ENCODE measurements at places on chromosomes 6 and 20. TPM values are rescaled to one million over a fixed set of nuclear protein-coding genes. Genes with fewer than 3 reads are reported as not detected.

GRCh38 chr6:26251354-26252076, 113.5 kb upstream of the BTN3A2 start:
- peak; percentile 89 for DNase-seq

- no peak for DNase-seq
Measured at GRCh38 chr6:169575365-169575764, 126.5 kb downstream of the WDR27 start.

The AVP gene
- total RNA-seq: not detected

The ADGRG6 gene
- 0.13 TPM for total RNA-seq

- DNase-seq: peak; percentile 70
Measured at GRCh38 chr6:32439602-32440214, at the start of gene HLA-DRA. Gene HLA-DRA (plus strand): TSS chr6:32439887. CDS start chr6:32439951, 64 bp downstream.

DNA sequence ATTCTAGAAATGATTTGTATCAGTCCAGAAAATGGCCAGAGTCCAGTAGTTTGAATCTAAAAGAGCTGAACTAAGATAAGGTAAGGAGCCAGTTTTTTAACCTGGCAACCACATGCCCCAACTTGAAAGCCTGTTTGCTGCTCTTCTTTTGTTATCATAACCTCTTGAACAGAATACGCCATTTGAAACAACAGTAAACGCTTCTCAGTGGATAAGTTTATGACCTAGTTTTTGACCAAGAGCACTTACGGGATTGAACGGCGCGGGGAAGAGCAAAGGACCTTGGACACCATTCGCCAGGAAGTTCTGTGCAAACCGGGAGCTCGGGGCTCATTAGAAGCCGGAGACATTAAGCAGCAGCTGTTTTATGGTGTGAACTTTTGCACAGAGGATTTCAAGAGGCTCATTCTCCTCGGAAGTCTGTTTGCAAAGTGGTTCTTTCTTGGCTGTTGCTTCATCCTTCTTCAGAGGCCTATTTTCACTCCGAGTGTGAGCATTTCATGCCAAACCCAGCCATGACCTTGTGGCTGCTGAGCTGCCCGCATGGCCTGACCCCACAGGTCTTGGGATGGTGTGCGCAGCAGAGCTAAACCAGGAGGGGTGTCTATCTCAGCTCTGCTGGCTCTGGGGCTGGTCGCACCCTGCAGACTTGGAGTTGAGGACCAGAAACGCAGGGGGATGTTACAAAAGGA, 215.1 kb downstream of the SOX4 start:
- DNase-seq: no peak

- no peak for DNase-seq
Measured at GRCh38 chr20:12243327-12243726, 325.6 kb downstream of the BTBD3 start.

The SRF gene
- 37.0 TPM for total RNA-seq

- no peak for DNase-seq
Measured at GRCh38 chr6:935582-935981, 242.6 kb upstream of the EXOC2 start.

DNA sequence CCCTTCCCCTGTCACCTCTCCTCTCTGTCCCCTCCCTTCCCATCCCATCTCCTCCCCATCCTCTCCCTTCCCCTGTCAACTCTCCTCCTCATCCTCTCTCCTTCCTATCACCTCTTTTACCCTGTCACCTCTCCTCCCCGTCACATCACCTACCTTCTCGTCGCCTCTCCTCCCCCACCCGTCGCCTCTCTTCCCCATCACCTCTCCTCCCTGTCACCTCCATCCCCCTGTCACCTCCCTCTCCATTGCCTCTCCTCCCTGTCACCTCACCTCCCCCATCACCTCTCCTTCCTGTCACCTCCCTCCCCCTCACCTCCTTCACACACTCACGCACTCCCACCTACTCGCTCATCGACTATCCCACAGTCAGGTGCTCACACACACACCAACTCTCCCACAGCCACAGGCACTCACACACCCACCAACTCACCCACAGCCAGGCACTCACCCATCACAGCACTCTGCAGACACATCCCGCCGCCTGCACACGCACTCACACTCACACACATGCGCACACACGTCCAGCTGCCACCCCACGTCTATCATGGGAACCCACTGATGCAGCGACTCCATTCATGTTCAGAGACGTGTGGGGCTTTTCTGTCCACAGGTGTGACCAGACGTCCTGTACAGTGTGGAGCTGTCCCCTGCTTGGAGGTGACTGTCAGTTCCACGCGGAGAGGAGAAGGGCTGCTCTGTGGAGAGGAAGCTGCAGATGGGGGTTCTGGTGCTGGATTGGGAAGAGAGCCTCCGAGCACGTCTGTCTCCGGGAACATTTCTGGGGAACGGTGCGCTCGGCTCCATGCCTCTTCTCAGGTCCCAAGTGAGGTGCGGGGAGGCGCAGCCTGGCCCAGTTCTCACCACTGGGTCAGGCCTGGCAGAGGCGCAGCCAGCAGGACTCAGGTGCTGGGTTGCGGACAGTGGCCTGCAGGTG, 184.3 kb downstream of the TTLL2 start:
- DNase-seq: no peak

The GGT7 gene
- 18.3 TPM for total RNA-seq

- no peak for DNase-seq
Measured at GRCh38 chr20:52434041-52434425, 242.5 kb upstream of the ZFP64 start.

DNA sequence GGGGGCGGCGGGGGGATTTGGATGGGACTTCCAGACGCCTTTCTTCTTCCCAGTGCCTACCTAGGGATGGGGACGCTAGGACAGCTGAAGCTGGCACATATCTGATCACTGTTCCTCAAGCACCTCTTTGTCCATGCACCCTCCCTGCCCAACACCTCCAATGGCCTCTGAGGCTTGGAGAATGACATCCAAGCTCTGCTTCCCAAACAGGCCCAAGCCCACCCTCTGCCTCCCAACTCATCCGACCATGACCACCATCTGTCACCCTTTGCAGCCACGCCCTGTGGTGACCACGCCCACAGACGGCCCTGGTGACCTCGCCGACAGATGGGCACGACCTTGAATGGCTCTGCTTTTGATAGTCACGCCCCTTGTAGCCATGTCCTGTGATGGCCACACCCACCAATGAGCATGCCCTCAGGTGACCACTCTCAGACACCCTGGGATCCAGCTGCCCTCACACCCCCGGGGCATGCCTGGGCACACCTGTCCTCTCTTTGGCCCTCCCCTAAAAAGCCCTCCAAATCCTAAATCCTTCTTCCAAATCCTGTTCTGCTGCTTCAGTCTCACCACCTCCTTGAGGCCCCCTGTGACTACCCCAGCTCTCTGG, 51.0 kb downstream of the SSR1 start:
- DNase-seq: peak; percentile 57

- peak; percentile 54 for DNase-seq
Measured at GRCh38 chr20:878511-879307, 37.4 kb downstream of the ANGPT4 start.

The OPN5 gene
- not detected for total RNA-seq

GRCh38 chr6:113137426-113137825, 719.7 kb upstream of the MARCKS start:
- DNase-seq: no peak

- DNase-seq: no peak
Measured at GRCh38 chr20:20733943-20734342, 21.5 kb upstream of the RALGAPA2 start.

The MMP24 gene
- not detected for total RNA-seq

- DNase-seq: no peak
Measured at GRCh38 chr6:84019141-84019841, 14.3 kb upstream of the MRAP2 start.

DNA sequence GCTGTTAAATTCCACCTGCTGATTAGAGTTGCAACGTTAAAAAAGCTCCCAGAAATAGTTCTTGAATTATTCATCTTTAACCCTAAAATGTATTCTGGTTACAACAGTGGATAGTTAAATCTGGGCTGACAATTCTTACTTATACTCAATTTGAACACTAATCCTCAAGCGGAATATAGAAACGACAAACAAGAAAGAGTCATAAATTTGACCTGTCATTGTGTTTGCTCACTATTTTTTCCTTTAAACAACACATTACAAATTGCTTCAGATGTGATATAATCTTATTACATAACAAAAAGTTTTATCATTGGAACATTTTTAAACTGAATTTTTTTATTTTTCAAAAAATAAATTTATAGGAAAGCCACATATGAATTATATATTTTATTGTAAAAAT, 104.5 kb upstream of the RNF217 start:
- DNase-seq: no peak

DNA sequence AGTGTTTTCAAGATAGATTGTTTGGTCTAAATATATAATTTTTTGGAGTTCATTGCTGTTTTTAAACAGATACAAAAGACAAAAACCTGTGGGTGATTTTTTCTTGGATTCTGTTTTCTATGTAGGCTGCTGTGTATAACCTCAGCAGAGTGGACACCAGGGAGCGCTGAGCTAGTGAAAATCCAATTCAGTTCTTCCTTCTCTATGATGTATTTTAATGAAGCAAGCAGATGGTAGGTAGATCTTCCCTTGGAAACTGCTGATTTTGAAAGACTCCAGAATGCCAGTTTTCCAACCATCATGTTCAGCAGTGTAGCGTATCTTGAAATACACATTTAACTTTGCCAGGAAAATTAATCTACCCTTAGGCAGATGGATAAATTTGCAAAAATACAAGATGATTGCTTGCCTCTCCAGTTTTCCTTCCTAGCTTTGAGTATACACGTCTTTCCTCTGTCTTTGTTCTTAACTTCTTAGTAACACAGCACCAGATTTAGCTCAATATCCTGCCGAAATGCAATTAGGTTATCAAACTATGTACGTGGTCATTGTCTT, 178.0 kb downstream of the PHF3 start:
- no peak for DNase-seq

DNA sequence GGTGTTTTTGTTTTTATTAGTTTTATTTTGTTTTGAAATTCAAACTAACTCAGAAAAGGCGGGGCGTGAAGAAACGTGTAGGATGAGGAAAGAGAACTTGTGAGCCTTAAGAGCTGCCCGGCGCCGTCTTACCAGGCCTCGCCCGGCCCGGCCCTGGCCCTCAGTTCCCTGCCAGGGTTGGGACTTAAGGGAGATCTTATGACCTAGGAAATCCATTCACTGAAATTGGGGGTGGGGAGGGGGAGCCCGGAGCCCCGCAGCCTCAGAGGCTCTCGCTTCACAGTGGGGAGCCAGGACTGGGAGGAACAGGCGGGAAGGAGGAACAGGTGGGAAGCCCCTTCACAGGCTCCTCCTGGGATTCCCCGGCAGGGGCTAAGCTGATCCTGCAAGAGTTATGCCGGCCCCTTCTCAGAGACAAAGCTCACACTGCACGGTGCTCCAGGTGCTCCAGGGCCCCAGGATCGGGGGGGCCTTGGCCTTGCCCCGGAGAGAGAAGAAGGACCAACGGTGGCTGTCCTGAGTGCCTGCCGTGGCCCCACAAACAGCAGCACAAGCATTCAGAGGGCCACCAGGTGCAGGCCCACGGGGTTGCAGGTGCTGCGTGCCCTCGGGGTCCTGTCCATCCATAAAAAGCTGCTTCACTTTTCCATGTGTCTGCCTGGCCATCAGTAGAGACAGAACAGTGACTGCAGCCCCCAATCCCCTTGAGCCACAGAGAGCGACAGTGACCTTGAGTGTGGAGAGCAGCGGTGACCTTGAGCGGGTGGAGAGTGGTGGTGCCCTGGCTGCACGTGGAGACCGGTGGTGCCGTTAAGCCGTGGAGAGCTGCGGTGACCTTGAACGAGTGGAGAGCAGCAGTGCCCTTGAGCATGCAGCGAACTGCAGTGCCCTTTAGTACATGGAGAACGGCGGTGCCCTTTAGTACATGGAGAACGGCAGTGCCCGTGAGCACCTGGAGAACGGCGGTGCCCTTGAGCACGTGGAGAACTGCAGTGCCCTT, 152.7 kb downstream of the DLL1 start:
- DNase-seq: no peak

The CDSN gene
- not detected for total RNA-seq

The CD24 gene
- 27.1 TPM for total RNA-seq

The CYP39A1 gene
- total RNA-seq: not detected

The RIMS4 gene
- total RNA-seq: not detected

GRCh38 chr20:34045294-34045693, 51.6 kb downstream of the RALY start:
- peak; percentile 39 for DNase-seq

DNA sequence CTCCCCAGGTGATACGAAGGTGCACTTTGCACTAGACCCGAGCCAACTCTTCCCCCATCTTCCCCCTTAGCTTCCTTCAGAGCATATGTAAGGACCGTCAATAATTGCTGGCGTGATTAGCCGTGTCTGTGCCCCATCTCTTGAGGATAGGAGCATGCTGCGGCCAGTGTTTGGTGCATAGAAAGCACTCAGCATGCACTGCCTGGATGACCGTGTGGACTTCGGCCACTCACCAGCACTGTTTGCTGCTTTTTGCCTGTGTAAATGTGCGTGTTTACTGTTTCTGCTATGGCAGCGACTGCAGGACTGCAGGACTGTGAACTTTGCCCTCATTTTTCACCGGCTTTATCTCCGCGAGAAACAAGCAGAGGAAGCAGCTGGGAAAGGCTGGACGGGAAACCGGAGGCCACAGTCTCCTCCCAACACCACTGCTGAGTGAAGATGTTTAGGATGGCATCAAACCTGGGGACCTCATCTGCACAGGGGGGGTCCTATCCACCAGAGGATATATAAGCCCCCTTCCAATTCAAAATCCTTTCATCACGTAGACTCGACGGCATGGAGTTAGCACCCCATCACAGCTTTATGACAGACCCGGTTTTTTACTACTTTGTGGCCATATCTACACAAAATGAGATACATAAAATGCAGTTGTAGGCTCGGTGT, 150.6 kb upstream of the AFDN start:
- DNase-seq: no peak

Measured in K562 (cell line).